AG04450 (cell line): ENCODE measurements at places on chromosomes 6 and 20.

DNA sequence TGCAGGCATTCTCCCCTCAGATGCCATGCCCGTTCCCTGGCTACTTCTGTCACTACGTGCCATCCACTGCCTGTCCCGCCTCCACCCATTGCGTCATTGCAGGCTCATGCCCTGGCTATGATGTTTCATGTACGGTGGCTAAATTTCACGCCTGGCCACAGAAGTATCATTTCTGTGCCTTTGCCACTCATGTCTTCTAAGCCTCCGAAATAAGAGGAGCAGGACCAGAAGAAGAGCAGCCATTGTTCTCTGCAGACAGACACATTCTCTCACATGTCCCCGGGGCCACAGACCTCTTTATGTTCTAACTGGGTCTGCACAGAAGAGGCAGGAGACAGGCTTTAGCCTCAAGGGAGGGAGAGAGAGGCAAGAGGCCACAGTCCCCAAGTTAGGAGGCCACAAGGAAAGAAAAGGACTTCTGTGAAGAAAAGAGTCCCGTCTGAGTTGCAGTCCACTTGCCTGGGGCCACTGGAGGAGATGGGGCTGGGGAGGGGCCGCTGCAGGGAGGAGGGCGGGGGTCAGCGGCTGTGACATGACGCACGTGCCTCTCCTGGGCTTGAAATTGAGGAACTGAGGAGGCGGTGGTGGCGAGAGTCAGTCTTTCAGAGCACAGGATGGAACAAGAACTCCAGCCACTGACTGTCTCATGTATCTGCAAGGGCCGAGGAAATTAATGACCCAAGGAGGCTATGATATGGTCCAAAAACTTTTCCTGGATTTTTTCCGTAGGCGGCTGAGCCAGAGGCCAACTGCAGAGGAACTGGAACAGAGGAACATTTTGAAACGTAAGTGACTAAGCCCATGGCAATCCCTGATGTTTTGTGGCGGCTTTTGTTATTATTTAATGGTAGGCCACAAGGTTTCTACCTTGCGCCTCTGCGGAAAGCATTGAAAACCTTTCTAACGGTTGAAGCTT is 55.9 kb downstream of the TBC1D7 start:
- no peak for DNase-seq

- DNase-seq = no peak
Measured at GRCh38 chr6:103080497-103080896, 1687.0 kb downstream of the GRIK2 start.

- no peak for DNase-seq
Measured at GRCh38 chr6:107977283-107977682, 19.3 kb upstream of the SEC63 start.

GRCh38 chr6:118652051-118652615 is 742 bp upstream of the CEP85L start:
- no peak for DNase-seq

DNA sequence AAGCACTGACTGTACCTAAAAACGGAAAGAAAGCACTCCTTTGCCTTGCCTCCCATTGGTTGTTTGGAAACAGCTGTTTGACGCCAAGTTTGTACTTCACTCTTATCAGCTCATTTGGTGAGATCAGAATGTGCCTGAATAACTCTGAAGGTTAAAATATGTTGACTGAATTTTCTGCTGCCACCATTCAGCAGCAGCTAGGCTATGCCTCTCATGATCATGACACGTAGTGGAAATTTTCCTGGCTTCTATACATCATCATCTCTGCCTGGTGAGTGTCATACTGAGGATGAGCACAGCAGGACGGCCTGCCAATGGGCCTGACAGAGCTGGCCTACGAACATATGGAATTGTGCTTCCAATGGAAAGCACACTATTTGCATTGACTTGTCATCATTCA is 704.9 kb upstream of the CITED2 start:
- DNase-seq = no peak
